ENCODE measurements at places on chromosomes 1 and 21.
A peak's percentile ranks its signal among the peaks of the same experiment; 100 is the strongest.

GRCh38 chr1:63612564-63612963 lies 19.4 kb downstream of the PGM1 start:
- no peak for DNase-seq

- no peak for DNase-seq
These were observed 122.8 kb upstream of the IPO9 start for GRCh38 chr1:201706109-201706508.

- no peak for DNase-seq
These were observed 10.2 kb upstream of the HNRNPR start for GRCh38 chr1:23354245-23354644.

- DNase-seq, result peak; percentile 68
These were observed 24.2 kb upstream of the SLFNL1 start for GRCh38 chr1:41045740-41046139.

- DNase-seq, result no peak
These were observed 6.3 kb upstream of the LYST start for GRCh38 chr1:235873045-235873444.

GRCh38 chr21:15935530-15935929 lies 205.7 kb downstream of the USP25 start:
- DNase-seq, result no peak

DNA sequence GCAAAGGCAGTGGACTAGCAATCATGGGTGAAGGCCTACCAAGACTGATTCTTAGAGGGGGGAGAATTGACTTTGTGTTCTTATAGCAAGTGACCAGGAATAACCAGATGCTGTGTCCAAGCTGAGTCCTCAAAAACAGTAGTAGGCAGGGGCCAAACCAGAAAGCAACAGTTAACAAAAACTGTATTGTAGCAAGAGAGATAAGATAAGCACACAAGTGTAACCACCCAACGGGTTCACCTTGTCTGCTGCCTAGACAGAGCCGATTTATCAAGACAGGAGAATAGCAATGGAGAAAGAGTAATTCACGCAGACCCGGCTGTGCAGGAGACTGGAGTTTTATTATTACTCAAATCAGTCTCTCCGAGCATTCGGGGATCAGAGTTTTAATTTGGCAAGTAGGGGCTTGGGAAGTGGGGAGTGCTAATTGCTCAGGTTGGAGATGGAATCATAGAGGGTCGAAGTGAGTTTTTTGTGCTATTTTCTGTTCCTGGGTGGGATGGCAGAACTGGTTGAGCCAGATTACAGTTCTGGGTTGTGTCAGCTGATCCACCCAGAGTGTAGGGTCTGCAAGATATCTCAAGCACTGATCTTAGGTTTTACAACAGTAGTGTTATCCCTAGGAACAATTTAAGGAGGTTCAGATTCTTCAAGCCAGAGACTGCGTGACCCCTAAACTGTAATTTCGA lies 8.3 kb upstream of the CSRP1 start:
- no peak for DNase-seq

DNA sequence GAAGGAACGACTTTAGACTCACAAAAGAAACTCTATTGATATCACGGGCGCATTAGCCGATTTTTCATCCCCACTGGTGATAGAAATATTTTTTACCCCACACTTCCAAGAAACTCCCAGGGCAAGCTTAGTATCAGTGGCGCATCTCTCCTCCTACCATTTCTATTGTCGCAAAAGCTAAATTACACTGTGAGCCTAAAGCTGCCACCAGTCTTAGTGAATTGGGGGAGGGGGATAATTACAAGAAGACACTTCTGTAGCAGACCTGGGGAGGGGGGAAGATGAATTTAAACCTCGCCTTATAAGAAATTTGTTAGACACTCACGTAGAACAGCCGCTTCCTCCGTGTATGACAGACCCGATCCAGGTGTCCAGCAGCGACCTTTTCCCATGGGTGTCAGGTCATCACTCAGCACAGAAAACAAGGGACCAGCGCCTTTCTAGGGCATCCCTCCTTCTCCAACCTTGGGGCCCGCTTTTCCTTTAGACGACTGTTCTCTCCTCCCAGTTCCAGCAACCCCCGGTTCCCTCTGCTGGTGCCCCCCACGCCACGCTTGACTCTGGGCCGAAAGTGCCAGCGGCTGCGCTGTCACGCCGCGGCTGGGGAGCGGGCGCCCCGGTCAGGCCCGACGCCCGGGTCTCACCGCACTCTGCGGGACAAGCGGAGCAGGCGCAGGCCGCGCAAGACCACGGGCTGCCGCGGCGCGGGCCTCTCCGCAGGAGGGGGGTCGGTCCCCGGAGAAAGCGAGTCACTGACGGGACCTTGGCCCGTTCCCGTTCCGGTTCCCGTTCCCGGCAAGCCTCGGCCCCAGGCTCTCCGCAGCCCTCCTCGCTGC lies 821 bp downstream of the PHC2 start:
- DNase-seq, result no peak

DNA sequence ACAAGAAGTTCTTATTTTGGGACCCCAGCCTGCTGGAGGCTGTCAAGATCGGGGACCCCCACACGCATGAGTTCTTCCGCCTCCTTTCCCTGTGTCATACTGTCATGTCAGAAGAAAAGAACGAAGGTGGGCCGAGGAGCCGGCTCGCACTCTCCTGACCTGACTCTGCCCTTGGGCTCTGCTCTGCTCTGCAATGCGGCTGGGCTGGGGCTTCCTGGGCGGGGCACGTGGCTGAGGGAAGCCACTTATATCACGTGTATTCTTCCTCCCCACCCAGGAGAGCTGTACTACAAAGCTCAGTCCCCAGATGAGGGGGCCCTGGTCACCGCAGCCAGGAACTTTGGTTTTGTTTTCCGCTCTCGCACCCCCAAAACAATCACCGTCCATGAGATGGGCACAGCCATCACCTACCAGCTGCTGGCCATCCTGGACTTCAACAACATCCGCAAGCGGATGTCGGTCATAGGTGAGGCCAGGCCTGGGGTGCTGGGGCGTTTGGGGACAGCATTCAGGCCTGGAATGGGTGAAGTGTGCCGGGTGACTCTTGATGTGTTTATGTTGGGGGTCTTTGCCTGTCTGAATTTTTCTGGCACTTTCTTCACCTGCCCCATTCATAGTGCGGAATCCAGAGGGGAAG lies 17.6 kb downstream of the ATP8B2 start:
- no peak for DNase-seq

DNA sequence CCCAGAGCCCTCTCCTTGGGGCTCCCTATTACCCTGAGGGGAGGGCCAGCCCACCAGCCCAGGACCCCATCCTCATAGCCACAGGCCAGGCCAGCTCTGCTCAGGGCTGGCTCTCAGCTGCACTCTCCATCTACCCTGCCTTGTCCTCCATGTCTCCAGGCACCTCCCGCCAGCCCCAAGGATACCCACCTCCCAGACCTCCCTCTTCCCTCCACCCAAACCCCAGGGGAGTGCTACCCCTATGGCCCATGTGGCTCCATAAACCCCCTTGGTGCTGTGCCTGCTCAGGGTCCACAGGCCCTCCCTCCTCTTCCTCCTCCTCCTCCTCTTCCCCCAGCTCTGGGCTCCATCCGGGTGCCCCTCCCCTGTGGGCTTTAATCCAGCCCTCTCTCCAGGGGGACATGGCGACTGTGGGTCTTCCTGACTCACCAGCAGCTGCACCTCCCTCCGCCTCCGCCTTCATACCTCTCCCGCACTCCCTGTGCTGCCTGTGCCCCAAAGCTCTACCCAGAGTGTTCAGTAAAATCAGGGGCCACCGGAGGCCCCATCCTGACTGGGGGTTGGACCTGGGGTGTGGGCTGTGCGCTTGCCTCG lies 9.1 kb downstream of the YBEY start:
- no peak for DNase-seq

DNA sequence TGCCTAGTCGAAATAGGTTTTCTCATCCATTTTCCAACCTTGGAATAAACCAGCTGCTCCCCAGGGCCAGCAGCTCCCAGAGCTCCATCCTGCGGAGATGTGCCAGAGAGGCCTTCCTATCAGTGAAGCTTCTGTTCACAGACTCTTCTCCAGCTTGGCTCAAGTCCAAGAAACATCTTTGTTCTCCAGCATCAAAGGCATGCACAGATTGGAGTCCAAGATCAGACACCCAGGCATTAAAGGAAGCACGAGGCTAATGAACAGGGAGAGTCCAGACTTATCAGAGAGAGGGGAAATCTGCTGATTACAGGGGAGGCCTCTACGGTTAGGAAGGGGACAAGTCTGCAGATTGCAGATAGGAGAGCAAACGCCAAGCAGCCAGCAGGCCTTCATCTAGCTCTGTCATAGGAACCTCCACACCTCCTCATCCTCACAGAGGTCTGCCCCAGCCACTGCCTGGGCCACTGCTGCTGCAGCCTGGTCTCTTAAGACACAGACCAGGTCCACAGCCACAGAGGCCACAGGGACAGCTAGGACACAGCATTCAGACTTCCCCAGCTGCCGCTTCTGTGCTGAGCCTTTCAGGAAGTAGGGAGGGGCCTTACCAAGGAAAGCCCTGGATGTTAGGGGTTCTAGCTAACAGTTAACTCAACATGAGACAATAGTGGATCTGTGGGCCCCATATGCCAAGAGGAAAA lies 3.4 kb downstream of the PRR9 start:
- DNase-seq, result no peak

DNA sequence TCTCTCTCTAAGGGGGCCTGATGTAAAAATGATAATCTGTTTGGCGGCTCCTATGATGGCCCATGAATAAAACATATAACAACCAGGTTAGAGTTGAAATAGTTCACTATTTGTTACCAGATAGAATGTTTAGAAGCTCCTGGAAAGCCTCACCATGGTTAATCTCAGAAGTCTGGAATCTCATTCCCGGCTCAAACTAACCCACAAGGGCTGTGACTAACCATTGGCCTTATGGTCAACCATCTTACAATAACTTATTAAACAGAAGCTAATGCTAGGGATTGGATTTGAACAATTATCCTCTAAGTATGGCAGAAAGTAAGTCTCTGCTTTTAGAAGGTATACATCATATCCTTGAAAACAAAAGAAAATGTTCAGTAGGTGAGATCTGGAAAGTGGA lies 134.1 kb upstream of the ADGRL2 start:
- DNase-seq, result no peak

- no peak for DNase-seq
These were observed 7.9 kb downstream of the SLAMF7 start for GRCh38 chr1:160746836-160747500.

GRCh38 chr1:221331273-221332183 lies 410.4 kb downstream of the DUSP10 start:
- no peak for DNase-seq

GRCh38 chr1:194309697-194310096 lies 1123.3 kb upstream of the B3GALT2 start:
- no peak for DNase-seq

GRCh38 chr1:55321942-55322341 lies 106.8 kb upstream of the USP24 start:
- DNase-seq, result no peak

- no peak for DNase-seq
These were observed 147.4 kb upstream of the USP24 start for GRCh38 chr1:55362558-55362957.

DNA sequence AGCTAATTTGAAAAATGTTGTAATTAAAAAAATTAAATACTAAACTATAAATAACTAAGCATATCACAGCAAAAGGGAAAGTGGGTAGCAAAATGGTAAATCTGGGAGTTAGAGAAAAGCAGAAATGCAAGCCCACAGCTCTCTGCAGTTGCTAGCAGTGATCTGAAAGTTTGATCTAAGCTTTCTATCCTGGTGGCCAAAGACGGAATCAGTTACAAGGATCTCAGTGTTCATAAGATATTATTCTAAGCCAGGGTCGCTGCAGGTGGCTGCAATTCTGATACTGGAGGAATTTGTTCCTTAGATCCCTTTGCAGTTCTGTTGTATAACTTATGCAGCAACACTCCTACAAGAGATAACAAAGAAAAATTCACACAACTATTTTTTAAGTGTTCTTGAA lies 363.7 kb downstream of the SETD4 start:
- no peak for DNase-seq

- DNase-seq, result no peak
These were observed 107.1 kb upstream of the BMP8A start for GRCh38 chr1:39384305-39384704.

- no peak for DNase-seq
These were observed 18.7 kb downstream of the AADACL4 start for GRCh38 chr1:12662556-12662955.

- DNase-seq, result peak; percentile 95
These were observed at the start of gene ZBTB8OS for GRCh38 chr1:32650248-32650751. Gene ZBTB8OS (minus strand): TSS chr1:32650550. CDS start chr1:32650529, 21 bp downstream.

DNA sequence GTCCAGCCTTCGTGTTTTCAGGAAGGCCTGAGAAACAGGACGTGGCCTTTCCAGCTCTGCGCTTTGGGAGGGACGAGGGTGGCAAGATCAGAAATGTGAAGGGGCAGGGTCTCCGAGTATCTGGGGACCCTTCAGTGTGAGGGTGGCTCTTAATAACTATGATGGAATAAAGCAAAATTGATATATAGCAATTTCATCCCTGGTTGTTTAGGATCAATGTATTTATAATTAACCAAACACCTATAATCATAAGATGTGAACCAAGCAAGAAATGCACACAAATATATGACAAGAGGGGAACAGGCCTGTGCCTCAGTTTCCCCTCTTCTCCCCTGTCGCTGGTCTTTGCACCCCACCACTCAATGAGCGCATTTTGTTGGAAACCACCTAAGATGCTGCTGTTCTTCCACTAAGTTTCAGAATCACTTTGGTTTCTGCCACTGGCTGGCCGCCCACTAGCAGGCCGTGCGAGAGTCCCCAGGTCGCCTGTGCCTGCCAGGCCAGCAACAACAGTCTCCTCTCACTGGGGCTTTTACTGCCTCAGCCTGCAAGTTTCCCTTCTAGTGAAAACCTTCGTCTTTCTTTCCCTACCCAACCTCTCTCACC lies 36.6 kb downstream of the UBASH3A start:
- DNase-seq, result no peak

DNA sequence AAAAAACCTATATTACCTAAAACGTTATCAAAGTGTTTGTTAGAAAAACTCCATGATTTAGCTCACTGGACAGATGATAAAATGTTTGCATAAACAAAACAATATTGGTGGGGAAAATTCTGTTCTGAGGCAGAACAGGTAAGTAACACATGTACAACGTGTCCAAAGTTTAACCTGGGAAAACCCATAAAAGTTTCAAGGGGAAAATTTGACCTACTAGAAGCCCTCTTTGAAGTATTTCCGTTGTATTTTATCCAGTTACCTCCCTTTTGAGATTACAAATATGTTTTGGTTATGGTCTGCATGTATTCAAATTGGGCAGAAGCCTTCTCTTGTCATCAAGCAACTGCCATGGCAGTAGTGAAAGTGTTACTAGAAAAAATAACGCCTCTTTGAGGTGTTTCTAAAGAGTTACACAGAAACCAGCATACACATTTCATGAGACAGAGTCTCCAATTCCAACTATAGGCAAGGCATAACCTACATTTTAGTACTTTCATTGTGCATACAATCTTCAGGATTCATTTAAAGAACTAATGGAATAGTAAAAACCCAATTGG lies 58.0 kb upstream of the PDC start:
- DNase-seq, result no peak

GRCh38 chr1:28343405-28343804 lies 14.6 kb downstream of the MED18 start:
- DNase-seq, result no peak

GRCh38 chr1:15908597-15908996 lies 61.1 kb downstream of the SPEN start:
- no peak for DNase-seq

GRCh38 chr1:165629151-165629550 lies 1.9 kb upstream of the MGST3 start:
- no peak for DNase-seq

- no peak for DNase-seq
These were observed 202.5 kb upstream of the RAB4A start for GRCh38 chr1:229068270-229068987.
